ENCODE measurements at places on chromosomes 1 and 21.

- no peak for DNase-seq
Observed at GRCh38 chr1:83113652-83114051, 885.3 kb downstream of the TTLL7 start.

DNA sequence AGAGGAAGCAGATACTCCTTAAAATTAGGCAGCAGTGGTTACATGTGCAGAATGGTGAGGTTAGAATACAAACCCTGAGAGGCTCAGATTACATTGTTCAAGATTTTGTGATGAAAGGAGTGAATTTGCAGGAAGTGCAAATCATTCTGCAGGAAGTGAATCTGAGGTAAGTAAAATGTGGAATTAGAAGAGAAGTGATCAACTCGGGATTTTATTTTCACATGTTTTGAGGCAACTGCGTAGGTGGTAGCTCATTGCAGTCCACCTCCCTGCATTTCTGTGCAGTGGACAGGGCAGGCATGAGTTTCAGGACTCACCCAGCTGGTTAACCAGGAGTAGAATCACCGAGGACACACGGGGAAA lies 2.1 kb upstream of the PLA2G2C start:
- no peak for DNase-seq

DNA sequence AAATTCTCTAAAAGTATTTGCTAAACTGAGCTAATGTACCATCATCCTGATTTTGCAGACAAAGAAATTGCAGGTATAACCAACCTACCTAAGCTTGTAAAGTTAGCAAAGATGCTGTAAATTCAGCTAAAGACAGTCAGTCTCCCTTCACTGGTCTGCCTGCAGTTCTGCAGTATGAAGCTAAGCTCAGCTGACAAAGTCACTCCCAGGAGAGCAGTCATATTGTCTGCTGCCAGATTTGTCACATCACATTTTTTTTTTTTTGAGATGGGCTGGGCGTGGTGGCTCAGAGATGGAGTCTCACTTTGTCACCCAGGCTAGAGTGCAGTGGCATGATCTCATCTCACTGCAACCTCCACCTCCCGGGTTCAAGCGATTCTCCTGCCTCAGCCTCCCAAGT lies 8.9 kb upstream of the CMPK1 start:
- DNase-seq = peak; percentile 47

- no peak for DNase-seq
Observed at GRCh38 chr1:224739303-224739996, 123.3 kb downstream of the CNIH3 start.

- DNase-seq = no peak
Observed at GRCh38 chr1:2856676-2857375, 55.3 kb upstream of the TTC34 start.

- no peak for DNase-seq
Observed at GRCh38 chr1:204285436-204286305, 71.9 kb upstream of the GOLT1A start.

- no peak for DNase-seq
Observed at GRCh38 chr1:201505503-201505890, 1.4 kb downstream of the CSRP1 start.

- no peak for DNase-seq
Observed at GRCh38 chr1:97158691-97159096, 437.1 kb downstream of the PTBP2 start.

GRCh38 chr1:226884966-226885820 lies 14.8 kb downstream of the PSEN2 start:
- DNase-seq = no peak
